ENCODE measurements at places on chromosomes 6 and 20.
A peak's percentile ranks its signal among the peaks of the same experiment; 100 is the strongest.

- no peak for DNase-seq
Observed at GRCh38 chr6:154479771-154480639, 30.5 kb downstream of the CNKSR3 start.

GRCh38 chr6:136085370-136086115 lies 164.6 kb downstream of the MTFR2 start:
- no peak for DNase-seq

DNA sequence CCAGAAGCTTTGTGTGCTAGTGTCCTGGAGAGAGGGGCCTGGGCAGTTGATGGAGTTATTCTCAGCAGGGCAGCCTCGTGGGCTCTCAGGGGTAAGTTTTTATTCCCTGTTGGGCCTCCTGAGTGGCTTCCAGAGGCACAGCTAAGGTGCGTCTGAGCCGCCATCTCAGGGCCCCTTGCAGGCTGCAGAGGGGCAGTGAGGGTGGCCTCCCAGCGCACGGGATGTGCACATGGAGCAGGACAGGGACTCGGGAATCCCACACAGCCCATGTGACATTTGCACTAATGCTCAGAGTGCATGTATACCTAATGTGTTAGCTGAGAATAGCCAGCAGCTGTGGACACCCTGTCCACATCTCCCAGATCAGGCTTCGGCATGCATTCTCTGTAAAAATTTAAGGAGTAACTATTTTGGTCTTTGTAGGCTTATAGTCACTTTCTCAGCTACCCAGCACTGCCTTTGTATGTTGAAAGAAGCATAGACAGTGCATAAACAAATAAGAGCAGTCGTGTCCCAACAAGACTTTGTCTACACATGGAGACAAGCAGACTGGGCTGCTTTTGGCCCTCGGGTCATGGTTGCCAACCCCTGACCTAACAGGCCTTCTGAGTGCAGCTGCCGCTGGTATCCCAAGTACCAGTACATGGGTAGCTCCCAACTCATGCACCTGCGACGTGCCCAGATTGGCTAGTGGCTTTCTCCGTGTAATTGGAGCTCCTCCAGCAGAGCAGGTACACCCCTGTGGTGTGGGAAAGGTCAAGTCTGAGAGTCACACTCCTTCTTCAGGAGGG lies 18.6 kb upstream of the CST9L start:
- DNase-seq: no peak

DNA sequence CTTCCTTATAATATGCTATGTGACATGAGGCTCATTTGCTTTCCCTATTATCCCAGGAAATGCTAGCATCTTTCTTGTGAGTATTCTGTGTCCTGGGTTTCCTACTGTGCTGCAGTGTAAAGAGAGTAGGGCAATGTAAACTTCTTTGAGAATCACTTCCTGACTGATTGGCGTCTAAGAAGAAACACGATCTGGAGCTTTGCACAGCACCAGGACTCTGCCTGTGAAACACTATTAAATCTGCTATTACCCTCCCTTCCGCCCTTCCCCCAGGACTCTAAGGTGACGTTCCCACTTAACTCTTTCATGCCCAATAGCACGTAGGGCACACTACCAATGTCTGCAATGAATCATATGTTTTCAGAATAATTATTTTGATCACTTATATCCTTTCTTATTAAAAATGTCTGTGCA lies 607.3 kb upstream of the CITED2 start:
- DNase-seq: peak; percentile 73

GRCh38 chr20:37745553-37745952 lies 51.7 kb downstream of the CTNNBL1 start:
- DNase-seq: no peak

- DNase-seq: no peak
Observed at GRCh38 chr20:46010491-46011391, 2.0 kb downstream of the MMP9 start.

DNA sequence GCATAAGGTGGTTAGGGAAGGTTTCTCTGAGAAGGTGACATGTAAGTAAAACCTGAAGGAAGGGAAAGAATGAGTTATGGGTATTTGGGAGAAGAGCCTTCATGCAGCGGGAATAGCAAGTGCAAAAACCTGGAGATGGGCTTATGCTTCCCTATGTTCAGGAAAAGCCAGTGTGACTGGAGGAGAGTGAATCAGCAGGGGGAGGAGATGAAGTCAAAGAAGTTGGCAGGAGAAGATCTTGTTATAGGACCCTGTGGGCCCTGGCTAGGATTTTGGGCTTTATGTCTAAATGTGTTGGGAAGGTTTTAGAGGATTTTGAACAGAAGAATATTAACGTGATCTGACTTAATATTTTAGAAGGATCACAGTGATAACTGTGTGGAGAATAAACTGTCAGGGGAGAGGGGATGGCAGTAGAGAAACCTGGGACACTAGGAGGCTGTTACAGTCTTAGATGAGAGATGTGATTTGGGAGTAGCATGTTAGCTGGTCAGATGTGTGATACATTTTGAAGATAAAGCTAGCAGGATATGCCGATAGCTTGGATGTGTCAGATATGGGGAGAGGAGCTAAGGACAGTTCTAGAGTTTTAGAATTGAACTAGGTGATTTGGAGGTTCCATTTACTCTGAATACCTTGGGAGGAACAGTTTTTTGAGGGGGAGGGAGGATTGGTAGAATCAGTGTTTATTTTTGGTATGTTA lies 41.0 kb downstream of the PHF3 start:
- no peak for DNase-seq

GRCh38 chr6:20117474-20117873 lies 94.8 kb downstream of the MBOAT1 start:
- DNase-seq: peak; percentile 61

GRCh38 chr6:137240168-137240567 lies 21.0 kb upstream of the IFNGR1 start:
- DNase-seq: no peak

GRCh38 chr6:127290391-127291265 lies 24.0 kb downstream of the RNF146 start:
- DNase-seq: no peak

- DNase-seq: no peak
Observed at GRCh38 chr20:64131406-64131805, 24.0 kb upstream of the NPBWR2 start.

- DNase-seq: no peak
Observed at GRCh38 chr6:42155293-42155692, 12.9 kb upstream of the C6orf132 start.

All from ELF-1 (cell line).